Pons (tissue), 1 donor: ENCODE measurements at places on chromosomes 2 and 18.

GRCh38 chr2:62319070-62319469 lies 123.2 kb downstream of the B3GNT2 start:
- no peak for DNase-seq

- no peak for DNase-seq
Measured at GRCh38 chr2:22822835-22823234, 562.1 kb upstream of the KLHL29 start.

DNA sequence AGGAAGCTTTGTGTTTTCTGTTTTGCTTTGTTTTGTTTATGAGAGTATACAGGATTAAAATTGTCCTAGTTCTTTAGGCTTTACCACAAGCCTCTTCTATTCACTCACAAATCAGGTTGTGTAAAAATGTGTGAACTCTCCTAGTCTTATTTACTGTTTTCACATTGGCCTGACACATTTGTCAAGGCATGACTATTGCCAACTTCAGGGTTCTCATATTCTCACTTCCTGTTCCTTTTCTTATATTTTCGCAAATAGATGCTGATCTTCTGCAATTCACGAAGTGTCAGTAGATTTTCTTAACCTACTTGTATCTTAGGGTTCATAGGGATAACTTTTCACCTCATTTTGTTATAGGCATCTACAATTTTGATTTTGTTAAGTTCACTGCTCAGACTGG lies 67.1 kb downstream of the CCDC102B start:
- DNase-seq, result no peak

DNA sequence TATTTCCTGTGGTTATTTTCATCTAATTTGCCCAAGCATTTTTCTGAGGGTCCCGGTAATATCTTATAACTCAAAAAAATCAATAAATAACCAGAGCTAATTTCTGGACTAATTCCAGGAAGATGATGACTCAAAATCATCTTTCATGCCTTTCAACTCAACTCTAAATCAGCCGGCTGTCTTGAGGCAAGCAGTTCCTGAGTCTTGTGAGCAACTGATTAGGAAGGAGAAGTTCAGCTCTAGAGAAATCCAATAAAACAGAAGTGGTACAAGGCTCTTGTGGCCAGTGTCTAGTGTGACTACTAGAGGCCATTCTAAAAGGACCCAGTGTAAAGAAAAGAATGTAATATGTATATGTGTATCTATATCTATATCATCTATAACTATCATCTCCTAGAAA lies 890.4 kb downstream of the TRIB2 start:
- DNase-seq, result no peak

GRCh38 chr2:218125626-218126080 lies at the start of gene CXCR2:
Gene CXCR2, plus strand, starts transcription at chr2:218126028. Its CDS starts 8,774 bp downstream, at chr2:218134802.
- DNase-seq, result peak; percentile 19
